Calu3 (cell line): ENCODE measurements at places on chromosomes 7 and 10. TPM values are rescaled to one million over a fixed set of nuclear protein-coding genes. Genes with fewer than 3 reads are reported as not detected.

DNA sequence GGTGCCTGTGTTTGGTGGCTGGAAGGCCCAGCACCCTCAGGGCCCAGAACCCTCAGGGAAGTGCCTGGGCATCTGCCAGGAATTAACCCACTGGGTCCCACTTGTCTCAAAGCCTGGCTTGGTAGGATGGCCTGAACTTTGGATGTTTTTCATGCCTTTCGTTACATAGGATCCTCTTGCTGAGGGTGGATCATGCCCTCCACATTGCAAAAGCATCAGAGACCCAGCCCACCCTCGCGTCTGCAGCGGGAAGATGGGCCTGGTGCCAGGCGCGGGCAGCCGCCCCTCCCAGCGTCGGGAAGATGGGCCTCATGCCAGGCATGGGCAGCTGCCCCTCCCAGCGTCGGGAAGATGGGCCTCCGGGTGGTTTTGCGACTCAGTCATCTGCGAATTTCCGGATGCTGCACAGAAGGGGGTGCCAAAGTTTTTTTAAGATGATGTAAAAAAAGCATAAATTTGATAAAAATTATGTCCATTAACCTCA lies 51.9 kb upstream of the PRKAR1B start:
- no peak for DNase-seq
- peaks cover 66% of the 10 kb centered on the region for H3K36me3 ChIP-seq
- H3K4me1 ChIP-seq, result no peaks in the 10 kb centered on the region
- H3K4me3 ChIP-seq, result no peak overlapping the region
- H3K27me3 ChIP-seq, result no peaks in the 10 kb centered on the region

DNA sequence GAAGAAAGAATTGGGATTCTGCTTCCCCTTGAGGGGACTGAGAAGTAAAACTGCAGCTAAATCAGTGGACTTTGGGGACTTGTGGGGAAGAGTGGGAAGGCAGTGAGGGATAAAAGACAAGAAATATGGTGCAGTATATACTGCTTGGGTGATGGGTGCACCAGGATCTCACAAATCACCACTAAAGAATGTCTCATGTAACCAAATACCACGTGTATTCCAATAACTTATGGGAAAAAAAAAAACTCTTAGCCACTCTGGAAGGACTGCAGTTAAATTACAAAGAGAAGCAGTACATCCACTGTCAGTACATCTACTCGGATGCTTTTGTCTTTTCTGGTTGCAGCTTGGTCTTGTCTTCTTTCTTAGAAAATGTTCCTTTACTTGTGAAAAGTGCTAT lies 27.4 kb upstream of the GOT1 start:
- no peaks in the 10 kb centered on the region for H3K4me1 ChIP-seq
- no peak for DNase-seq
- no peaks in the 10 kb centered on the region for H3K36me3 ChIP-seq
- no peak overlapping the region for H3K4me3 ChIP-seq
- no peak overlapping the region for H3K27ac ChIP-seq

DNA sequence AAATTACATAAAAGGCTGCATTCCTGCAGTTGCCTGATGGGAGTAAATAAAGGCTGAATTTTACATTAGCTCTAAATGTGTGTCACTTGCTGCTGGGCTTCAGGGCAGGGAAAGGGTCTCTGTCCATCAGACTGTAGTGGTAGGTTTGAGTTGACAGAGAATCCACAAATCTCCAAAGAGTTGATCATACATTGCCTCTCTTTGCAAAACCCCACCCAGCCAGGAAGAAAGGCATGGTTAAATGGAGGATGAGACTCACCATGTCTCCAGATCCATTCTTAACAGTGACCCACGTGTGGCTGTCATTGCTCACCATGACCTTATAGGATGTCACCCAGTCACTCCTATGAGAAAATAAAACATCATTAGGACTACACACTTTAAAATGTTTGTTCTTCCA lies 92.8 kb downstream of the CPXM2 start:
- H3K4me1 ChIP-seq, result no peaks in the 10 kb centered on the region
- no peaks in the 10 kb centered on the region for H3K36me3 ChIP-seq
- no peak overlapping the region for H3K4me3 ChIP-seq
- DNase-seq, result no peak

CPED1 gene
- total RNA-seq, result 0.24 and 0.76 TPM in 2 replicates

GRCh38 chr10:102605712-102606111 lies 38.6 kb upstream of the TRIM8 start:
- peak overlapping the region; percentile 22 for H3K27ac ChIP-seq
- peak; percentile 12 for DNase-seq
- no peaks in the 10 kb centered on the region for H3K36me3 ChIP-seq
- H3K4me3 ChIP-seq, result no peak overlapping the region
- H3K27me3 ChIP-seq, result no peaks in the 10 kb centered on the region
- H3K4me1 ChIP-seq, result peaks cover 30% of the 10 kb centered on the region

DNA sequence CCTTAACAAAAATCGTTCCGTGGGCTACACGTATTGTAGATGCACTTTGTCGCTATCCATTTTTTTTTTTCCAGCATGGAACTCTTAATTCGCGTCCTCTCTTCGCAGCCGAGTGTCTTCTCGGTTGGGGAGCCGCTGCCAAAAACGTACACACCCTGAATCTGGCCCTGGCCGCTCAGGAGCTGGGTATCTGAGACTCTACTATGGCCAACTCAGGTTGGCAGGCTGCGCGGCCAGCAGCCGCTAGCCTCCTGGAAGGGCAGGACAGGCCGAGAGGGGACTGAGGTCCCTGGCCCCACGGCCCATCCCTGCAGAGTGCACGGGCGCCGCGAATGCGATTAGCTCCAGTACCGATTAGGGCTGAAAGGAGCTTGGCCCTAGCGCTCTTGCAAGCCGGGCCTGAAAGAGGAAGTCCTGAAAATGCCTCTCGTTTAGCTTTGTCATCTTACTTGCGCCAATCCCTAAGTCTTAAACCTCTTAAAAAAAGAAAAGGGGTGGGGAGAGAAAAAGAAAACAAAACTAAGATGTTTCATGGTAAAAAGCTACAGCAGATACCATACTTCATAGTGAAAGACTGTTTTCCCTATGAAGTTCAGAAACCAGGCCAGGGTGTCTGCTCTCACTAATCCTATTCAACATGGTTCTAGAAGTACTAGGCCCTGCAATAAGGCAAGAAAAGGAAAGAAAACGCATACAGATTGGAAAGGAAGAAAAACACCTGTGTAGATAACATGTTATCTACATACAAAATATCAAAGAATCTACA lies 113.2 kb upstream of the RHEB start:
- peaks cover 10% of the 10 kb centered on the region for H3K4me1 ChIP-seq
- H3K27ac ChIP-seq, result peak overlapping the region; percentile 42
- peak overlapping the region; percentile 78 for H3K4me3 ChIP-seq
- H3K36me3 ChIP-seq, result peaks cover 17% of the 10 kb centered on the region

DNA sequence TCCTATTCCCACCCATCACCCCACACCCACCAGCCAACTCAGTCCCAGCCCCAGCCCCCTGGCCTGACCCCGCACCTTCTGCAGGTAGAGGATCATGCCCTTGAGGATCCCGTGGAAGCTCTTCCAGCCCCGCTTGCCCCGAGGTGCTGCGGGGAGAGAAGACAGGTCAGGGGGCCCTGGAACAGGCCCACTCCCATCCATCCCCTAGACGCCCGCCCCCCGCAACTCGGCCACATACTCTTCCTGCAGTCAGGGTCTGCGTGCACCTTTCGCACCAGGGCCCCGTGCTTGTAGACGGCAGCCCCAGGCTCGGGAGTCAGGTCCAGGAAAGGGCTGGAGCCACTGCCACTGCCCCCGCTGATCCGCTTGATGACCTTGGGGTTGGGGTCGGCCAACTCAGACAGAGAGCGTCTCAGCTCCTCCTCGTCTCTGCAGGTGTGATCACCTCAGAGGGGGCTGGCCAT lies 9.6 kb downstream of the NFKB2 start:
- peaks cover 13% of the 10 kb centered on the region for H3K36me3 ChIP-seq
- H3K4me3 ChIP-seq, result no peak overlapping the region
- H3K4me1 ChIP-seq, result peaks cover 12% of the 10 kb centered on the region
- no peak overlapping the region for H3K27ac ChIP-seq
- peaks cover 31% of the 10 kb centered on the region for H3K27me3 ChIP-seq

DNA sequence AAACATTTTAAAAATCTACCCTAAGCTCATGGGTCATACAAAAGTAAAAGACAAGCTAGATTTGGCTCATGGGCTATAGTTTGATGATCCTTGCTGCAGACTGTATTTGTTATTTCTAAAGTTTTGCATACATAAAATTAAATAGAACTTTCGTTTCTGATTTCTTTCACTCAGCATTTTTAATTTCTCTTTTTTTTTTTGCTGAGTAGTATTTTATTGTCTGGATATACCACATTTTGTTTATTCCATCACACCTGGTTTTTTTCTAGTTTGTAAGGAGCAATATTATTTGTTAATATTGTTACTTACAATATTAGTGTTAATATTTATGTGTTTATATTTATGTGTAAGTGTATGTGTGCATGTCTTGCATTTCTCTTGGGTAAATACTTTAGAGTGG lies 291.5 kb downstream of the ATRNL1 start:
- H3K4me1 ChIP-seq, result no peaks in the 10 kb centered on the region
- no peak overlapping the region for H3K27ac ChIP-seq
- no peak for DNase-seq
- H3K27me3 ChIP-seq, result no peaks in the 10 kb centered on the region
- no peaks in the 10 kb centered on the region for H3K36me3 ChIP-seq
- H3K4me3 ChIP-seq, result no peak overlapping the region

DNA sequence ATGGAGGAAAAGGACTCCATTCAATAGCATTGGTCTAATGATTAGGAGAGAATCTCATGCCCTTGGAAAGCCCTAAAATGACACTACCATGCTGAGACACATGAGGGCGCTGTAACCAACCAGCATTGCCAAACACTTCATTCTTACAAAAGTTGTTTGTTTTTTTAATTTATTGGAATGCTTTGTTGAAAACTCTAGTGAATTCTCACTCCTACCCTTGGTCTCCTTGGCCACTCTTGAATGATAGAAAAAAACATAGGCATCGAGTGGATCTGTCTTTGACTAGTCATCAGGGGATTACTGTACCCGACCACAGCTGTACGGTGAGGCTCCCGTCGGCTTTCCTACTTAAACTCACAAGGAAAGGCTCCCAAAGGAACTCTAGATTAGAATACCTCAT lies 29.3 kb upstream of the ADD3 start:
- H3K36me3 ChIP-seq, result no peaks in the 10 kb centered on the region
- no peak overlapping the region for H3K4me3 ChIP-seq
- H3K27ac ChIP-seq, result no peak overlapping the region
- no peaks in the 10 kb centered on the region for H3K27me3 ChIP-seq

DNA sequence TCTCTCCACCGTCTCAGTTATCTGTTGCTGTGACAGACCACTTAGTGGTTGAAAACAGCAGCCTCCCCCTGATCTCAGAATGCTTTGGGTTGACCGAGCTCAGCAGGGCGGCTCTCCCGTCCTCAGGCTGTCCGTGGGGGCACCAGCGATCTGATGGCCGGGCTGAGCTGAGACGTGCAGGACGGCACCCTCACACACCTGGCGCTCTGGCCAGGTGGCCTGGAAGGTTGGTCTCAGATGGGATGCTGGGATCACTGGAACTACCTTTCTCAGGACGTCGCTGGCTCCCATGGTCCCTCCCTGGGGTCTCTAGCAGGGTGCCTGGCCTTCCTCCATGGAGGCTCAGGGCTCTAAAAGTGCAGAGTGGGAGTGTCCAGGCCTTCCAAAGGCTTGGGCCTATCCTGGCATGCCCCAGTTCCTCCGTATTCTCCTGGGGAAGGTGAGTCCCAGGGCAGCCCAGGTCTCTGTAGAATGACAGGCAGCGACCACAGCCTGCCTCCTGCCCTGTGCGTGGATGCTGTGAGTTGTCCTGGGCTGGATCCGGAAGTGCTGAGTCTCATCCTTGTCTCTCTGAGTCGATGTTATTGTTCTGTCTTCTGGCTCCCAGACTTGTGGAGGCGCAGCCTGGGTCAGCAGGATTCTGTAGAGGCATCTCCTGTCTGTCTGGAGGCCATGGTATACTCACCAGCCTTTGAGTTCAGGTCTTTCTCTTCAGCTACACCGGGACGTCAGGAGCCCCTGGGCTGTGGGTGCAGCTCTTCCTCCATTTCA lies 12.2 kb upstream of the PWWP2B start:
- no peak overlapping the region for H3K27ac ChIP-seq
- H3K4me3 ChIP-seq, result no peak overlapping the region
- H3K27me3 ChIP-seq, result peaks cover 22% of the 10 kb centered on the region
- H3K36me3 ChIP-seq, result no peaks in the 10 kb centered on the region
- no peak for DNase-seq
- H3K4me1 ChIP-seq, result peaks cover 6% of the 10 kb centered on the region

DNA sequence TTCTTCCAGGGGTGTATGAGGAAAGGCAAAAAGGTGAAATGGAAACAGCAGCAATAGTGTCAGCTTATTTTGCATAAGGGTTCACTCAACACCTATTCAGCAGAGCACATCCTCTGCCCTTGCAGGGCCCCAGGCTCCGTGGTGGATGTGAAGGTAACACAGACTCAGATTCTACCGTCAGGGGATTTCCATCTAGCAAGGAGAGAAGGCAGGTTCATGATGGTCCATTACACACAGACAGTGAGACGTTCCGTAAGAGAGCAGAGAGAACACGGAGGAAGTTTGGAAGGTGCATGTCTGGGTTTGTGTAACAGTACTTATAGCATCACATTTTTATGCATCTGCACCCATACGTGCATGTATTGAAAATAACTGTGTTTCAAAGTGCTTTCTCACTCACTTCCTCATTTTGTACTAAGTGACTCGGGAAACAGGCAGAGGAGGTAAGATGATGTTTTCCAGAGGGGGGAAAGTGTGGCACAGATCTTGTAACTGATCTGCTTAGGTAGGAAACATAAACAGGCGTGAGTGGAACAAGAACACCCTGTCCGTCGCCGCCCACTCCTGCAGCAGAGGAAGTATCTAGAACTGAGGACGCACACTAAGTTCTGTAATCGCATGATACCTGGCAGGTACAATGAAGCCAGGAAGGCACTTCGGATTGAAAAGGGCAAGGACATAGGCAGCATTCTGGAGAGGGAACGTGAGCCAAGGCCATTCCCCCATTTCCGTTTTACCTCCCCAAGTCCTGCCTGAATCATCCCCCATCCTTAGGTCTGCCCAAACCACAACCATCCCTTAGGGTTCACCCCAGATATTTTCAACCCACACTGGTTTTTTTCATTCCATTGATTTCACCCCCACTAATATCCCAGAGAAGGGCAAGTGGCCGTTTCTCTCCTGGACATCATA lies 1.0 kb upstream of the ENO4 start:
- peaks cover 26% of the 10 kb centered on the region for H3K4me1 ChIP-seq
- no peaks in the 10 kb centered on the region for H3K27me3 ChIP-seq
- H3K4me3 ChIP-seq, result peak overlapping the region; percentile 76
- peak overlapping the region; percentile 54 for H3K27ac ChIP-seq
- DNase-seq, result no peak
- H3K36me3 ChIP-seq, result peaks cover 20% of the 10 kb centered on the region

FXYD4 gene
- not detected in 2 replicates for total RNA-seq

GRCh38 chr7:116632384-116632783 lies 39.6 kb upstream of the MET start:
- no peak for DNase-seq
- peaks cover 35% of the 10 kb centered on the region for H3K4me1 ChIP-seq
- no peaks in the 10 kb centered on the region for H3K27me3 ChIP-seq
- H3K27ac ChIP-seq, result no peak overlapping the region

ASB13 gene
- total RNA-seq, result 20.7 and 21.6 TPM in 2 replicates

GRCh38 chr7:28354601-28355402 lies 57.5 kb upstream of the CREB5 start:
- peak overlapping the region; percentile 43 for H3K27ac ChIP-seq
- H3K4me1 ChIP-seq, result peaks cover 68% of the 10 kb centered on the region
- H3K4me3 ChIP-seq, result no peak overlapping the region

INA gene
- 1.3 and 1.9 TPM in 2 replicates for total RNA-seq

GRCh38 chr7:25179771-25180591 lies 48.3 kb downstream of the NPVF start:
- peaks cover 7% of the 10 kb centered on the region for H3K27me3 ChIP-seq
- H3K4me3 ChIP-seq, result peak overlapping the region; percentile 83
- no peaks in the 10 kb centered on the region for H3K4me1 ChIP-seq
- H3K27ac ChIP-seq, result peak overlapping the region; percentile 57

PNLIPRP3 gene
- total RNA-seq, result not detected in 2 replicates

ERVW-1 gene
- total RNA-seq, result not detected in 2 replicates
